Stimulated activated CD4-positive, alpha-beta T cell treated with anti-CD3 and anti-CD28 coated beads, Interleukin-15, amount 100 ng/mL, for 1 hour (primary cell): ENCODE measurements at places on chromosomes 7 and 10.

GRCh38 chr7:133359449-133359848, 106.6 kb downstream of the EXOC4 start:
- DNase-seq, result no peak

DNA sequence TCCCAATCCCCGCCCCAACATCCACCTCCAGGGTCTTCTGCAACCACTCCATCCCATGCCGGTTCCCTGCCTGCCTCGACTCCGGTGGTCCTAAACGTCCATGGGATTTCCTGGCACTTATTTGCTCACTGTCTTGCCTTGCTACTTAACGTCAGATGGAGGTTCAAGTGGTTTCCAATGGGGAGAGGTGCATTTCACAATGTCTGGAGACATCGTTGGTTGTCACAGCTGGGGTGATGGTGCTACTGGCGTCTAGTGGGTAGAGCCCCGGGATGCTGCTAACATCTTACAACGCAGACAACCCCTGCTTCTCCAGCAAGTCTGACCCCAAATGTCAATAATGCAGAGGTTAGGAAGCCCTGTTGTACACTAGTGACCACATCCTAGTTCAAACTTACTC, 82.9 kb upstream of the ANLN start:
- DNase-seq, result no peak

GRCh38 chr7:151065516-151065915, 6.1 kb downstream of the SLC4A2 start:
- no peak for DNase-seq

DNA sequence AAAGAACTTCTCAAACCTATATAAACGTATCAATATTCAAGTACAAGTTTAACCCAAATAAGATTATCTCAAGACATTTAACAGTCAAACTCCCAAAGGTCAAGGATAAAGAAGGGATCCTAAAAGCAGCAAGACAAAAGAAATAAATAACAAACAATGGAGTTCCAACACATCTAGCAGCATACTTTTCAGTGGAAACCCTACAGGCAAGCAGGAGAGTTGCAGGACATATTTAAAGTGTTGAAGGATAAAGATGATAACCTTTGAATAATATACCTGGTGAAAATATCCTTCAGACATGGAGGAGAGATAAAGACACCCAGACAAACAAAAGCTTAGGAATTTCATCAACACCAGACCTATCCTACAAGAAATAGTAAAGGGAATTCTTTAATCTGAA, 82.8 kb downstream of the TES start:
- DNase-seq, result no peak

- no peak for DNase-seq
Observed at GRCh38 chr10:124123156-124123555, 29.8 kb upstream of the CHST15 start.
